Glutamatergic neuron (in vitro differentiated cells): ENCODE measurements at places on chromosomes 13 and 19. TPM values are rescaled to one million over a fixed set of nuclear protein-coding genes. Genes with fewer than 3 reads are reported as not detected.
A peak's percentile ranks its signal among the peaks of the same experiment; 100 is the strongest.

GRCh38 chr13:83449668-83450395 is 432.4 kb downstream of the SLITRK1 start:
- H3K4me3 ChIP-seq: no peak overlapping the region
- DNase-seq: no peak
- no peak overlapping the region for H3K27ac ChIP-seq
- H3K27me3 ChIP-seq: no peaks in the 10 kb centered on the region
- H3K4me1 ChIP-seq: peaks cover 4% of the 10 kb centered on the region
- H3K36me3 ChIP-seq: peaks cover 5% of the 10 kb centered on the region

GRCh38 chr13:26695360-26695705 is 65.3 kb downstream of the GPR12 start:
- peaks cover 3% of the 10 kb centered on the region for H3K27me3 ChIP-seq
- no peak overlapping the region for H3K4me3 ChIP-seq
- no peak overlapping the region for H3K27ac ChIP-seq
- H3K36me3 ChIP-seq: peaks cover 14% of the 10 kb centered on the region
- DNase-seq: no peak

GRCh38 chr13:24458736-24459135 is 53.8 kb downstream of the PARP4 start:
- H3K36me3 ChIP-seq: no peaks in the 10 kb centered on the region
- no peak overlapping the region for H3K27ac ChIP-seq
- no peak overlapping the region for H3K4me3 ChIP-seq
- no peaks in the 10 kb centered on the region for H3K27me3 ChIP-seq
- DNase-seq: no peak
- H3K4me1 ChIP-seq: peaks cover 5% of the 10 kb centered on the region

DNA sequence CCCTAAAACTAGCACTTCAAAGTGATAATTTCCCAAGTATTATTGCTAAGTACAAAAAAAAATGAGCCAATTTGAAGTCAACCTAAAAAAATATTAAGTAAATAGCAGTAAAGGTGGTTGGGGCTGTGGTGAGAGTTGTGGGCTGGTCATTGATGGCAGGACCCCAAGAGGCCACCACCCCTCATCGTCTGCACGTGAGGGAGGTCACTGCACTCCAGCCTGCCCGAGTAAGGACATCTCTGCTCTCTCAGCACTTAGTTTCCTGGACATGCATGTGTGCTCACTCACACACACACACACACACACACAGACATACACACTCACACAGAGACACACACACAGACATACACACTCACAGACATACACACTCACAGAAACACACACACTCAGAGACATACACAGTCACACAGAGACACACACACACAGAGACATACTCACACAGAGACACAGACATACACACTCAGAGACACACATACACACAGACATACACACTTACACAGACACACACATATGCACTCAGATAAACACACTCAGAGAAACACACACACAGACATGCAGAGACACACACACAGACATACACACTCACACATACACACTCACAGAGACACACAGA is 127.2 kb upstream of the SOX1 start:
- no peaks in the 10 kb centered on the region for H3K36me3 ChIP-seq
- H3K27ac ChIP-seq: no peak overlapping the region
- no peak overlapping the region for H3K4me3 ChIP-seq
- no peak for DNase-seq
- peaks cover 11% of the 10 kb centered on the region for H3K4me1 ChIP-seq

DNA sequence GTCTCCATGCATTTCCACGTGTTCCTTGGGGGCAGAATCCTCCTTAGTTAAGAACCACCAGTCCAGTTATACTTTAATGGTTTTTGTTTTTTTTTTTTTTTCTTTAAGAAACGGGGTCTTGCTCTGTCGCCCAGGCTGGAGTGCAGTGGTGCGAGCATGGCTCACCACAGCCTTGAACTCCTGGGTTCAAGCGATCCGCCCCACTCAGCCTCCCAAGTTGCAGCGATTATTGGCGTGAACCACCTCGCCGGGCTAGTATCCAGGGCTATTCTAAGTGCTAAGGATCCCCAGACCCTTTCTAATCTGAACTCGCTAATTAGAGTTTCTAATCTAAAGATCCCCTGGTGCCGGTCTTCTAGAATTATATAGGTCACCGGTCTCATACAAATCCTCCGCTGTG is 9.6 kb downstream of the ABHD8 start:
- no peak for DNase-seq
- no peaks in the 10 kb centered on the region for H3K36me3 ChIP-seq
- H3K27ac ChIP-seq: no peak overlapping the region
- H3K4me3 ChIP-seq: no peak overlapping the region

- H3K27me3 ChIP-seq: peaks cover 28% of the 10 kb centered on the region
- H3K36me3 ChIP-seq: peaks cover 4% of the 10 kb centered on the region
- peak; percentile 92 for DNase-seq
- peak overlapping the region; percentile 99 for H3K27ac ChIP-seq
- peaks cover 12% of the 10 kb centered on the region for H3K4me1 ChIP-seq
Measured at GRCh38 chr19:4635754-4636116, 3.6 kb upstream of the TNFAIP8L1 start.

DNA sequence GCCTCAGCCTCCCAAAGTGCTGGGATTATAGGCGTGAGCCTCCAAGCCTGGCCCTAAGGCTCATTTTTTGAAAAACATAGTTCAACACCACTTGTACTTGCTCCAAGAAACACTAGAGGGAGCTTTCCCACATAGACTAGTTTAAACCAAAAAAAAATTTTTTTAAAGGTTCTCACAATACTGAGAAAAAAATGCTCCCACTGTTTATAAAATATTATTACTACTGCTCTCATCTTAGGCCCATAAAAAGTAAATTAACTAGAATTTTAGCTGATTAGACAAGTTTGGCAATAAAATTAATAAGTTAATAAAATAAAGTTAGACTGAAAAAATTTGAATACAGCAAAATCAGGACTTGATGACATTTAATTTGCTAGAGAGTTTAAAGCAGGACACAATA is 109.5 kb downstream of the TBC1D4 start:
- no peak overlapping the region for H3K4me3 ChIP-seq
- DNase-seq: no peak
- peaks cover 4% of the 10 kb centered on the region for H3K4me1 ChIP-seq
- peaks cover 1% of the 10 kb centered on the region for H3K27me3 ChIP-seq
- no peak overlapping the region for H3K27ac ChIP-seq
- no peaks in the 10 kb centered on the region for H3K36me3 ChIP-seq

DNA sequence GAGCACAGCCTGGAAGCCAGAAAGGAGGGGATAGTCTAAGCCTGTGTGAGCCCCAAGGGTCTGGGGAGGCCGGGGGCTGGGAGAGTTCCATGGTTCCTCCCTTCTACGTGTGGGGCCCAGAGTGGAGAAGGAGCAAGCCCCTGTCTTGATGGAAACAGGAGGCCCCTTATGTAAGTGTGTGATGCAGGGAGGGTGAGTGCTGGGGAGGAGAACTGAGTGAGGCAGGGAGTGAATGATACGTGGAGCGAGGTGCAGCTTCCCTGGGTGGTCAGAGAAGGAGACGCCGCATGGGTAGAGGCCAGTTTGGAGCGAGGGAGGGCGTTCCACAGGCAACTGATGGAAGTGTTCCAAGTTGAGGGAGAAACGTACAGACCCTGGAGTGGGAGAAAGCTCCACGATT is 16.0 kb downstream of the MAG start:
- H3K4me1 ChIP-seq: no peaks in the 10 kb centered on the region
- no peak overlapping the region for H3K27ac ChIP-seq
- DNase-seq: no peak
- no peak overlapping the region for H3K4me3 ChIP-seq
- peaks cover 2% of the 10 kb centered on the region for H3K27me3 ChIP-seq
- no peaks in the 10 kb centered on the region for H3K36me3 ChIP-seq

- H3K4me3 ChIP-seq: no peak overlapping the region
- H3K36me3 ChIP-seq: no peaks in the 10 kb centered on the region
- no peaks in the 10 kb centered on the region for H3K4me1 ChIP-seq
Measured at GRCh38 chr19:13782537-13782936, 8.3 kb downstream of the C19orf53 start.

GRCh38 chr19:7337380-7338194 is 11.2 kb upstream of the ARHGEF18 start:
- H3K27ac ChIP-seq: no peak overlapping the region
- no peaks in the 10 kb centered on the region for H3K4me1 ChIP-seq
- no peak overlapping the region for H3K4me3 ChIP-seq

DNA sequence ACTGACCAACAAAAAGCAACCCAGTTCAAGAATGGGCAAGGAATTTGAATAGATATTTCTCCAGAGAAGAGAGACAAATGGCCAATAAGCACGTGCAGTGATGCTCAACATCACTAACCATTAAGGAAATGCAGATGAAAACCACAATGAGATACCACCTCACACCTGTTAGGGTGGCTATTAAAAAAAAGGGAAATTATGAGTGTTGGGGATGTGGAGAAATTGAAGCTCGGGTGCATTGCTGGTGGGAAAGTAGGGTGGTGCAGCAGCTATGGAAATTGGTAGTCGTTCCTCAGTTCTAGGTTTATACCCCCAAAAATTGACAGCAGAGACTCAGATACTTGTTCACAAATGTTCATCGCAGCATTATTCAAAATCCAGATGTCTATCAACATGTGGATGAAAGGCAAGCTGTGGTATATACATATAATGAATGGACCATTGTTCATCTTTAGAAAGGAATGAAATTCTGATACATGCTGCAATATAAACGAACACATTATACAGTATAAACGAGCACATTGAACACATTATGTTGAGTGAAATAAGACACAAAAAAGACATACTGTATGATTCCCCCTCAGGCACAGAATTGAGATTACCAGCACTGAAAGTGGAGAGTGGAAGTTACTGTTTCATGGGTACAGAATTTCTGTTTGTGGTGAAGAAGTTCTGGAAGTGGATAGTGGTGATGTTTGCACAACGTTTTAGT is 927 bp downstream of the CHAMP1 start:
- H3K4me1 ChIP-seq: peaks cover 22% of the 10 kb centered on the region
- peaks cover 8% of the 10 kb centered on the region for H3K27me3 ChIP-seq
- DNase-seq: no peak
- peak overlapping the region; percentile 97 for H3K4me3 ChIP-seq
- peak overlapping the region; percentile 87 for H3K27ac ChIP-seq

DNA sequence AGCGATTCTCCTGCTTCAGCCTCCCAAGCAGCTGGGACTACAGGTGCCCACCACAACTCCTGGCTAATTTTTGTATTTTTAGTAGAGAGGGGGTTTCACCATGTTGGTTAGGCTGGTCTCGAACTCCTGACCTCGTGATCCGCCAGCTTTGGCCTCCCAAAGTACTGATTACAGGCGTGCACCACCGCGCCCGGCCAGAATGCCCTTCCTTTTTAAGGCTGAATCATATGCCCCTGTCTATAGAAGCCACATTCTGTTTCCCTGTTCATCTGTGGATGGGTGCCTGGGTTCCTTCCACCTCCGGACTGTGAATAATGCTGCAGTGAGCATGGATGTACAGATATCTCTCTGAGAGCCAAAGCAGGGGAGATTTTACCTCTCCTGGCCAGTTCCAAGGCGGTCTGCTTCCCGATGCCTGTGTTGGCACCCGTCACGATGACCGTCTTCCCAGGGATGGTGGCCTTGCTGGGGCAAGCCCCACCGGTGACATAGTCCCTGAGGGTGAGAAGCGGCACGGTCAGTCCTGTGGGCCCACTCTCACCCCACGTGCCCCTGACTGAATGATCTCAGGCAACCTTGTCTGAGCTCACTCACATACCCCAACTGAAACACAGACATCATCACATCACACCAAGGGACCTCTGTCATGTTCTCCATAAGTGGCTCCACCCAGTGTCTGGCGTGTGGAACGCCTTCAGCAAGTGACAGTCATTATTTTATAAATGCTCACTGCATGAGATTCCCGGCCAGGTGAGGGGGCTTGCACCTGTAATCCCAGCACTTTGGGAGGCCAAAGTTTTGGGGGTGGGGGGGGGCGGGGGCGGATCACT is 4.0 kb downstream of the RDH13 start:
- no peak overlapping the region for H3K27ac ChIP-seq
- H3K27me3 ChIP-seq: peaks cover 4% of the 10 kb centered on the region
- DNase-seq: no peak
- H3K36me3 ChIP-seq: peaks cover 5% of the 10 kb centered on the region
- H3K4me3 ChIP-seq: no peak overlapping the region

- DNase-seq: no peak
- no peak overlapping the region for H3K4me3 ChIP-seq
- no peak overlapping the region for H3K27ac ChIP-seq
- no peaks in the 10 kb centered on the region for H3K27me3 ChIP-seq
- no peaks in the 10 kb centered on the region for H3K36me3 ChIP-seq
Measured at GRCh38 chr13:43306372-43306771, 283.0 kb downstream of the DNAJC15 start.

DNA sequence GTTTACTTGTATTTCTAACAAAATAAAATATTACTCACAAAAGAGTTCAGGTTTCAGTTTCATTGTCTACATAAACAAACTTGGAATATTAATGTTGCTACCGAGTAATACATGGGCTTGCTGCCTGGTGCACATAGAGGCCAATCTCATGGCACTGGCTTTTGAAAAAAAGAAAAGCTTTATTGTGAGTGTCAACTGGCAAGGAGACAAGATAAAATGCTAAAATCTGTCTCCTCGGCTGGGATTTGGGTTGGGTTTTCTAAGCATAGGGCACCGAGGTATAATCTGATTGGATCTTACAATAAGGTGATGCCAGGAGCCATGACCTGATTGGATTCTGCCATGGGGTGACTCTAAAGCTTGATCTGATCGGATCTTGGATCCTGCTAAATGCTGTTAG is 1519.9 kb upstream of the MIR17HG start:
- no peak overlapping the region for H3K4me3 ChIP-seq
- no peaks in the 10 kb centered on the region for H3K4me1 ChIP-seq
- H3K27ac ChIP-seq: no peak overlapping the region
- no peak for DNase-seq
- no peaks in the 10 kb centered on the region for H3K27me3 ChIP-seq

GRCh38 chr13:44748439-44748838 is 172.3 kb upstream of the TSC22D1 start:
- no peaks in the 10 kb centered on the region for H3K36me3 ChIP-seq
- H3K27me3 ChIP-seq: no peaks in the 10 kb centered on the region
- no peak overlapping the region for H3K27ac ChIP-seq
- H3K4me3 ChIP-seq: no peak overlapping the region

The CEACAM16 gene
- not detected for total RNA-seq

The C19orf18 gene
- total RNA-seq: 1.6 TPM

The PLEKHF1 gene
- 0.96 TPM for total RNA-seq

The OR7G2 gene
- total RNA-seq: not detected

The PRKCG gene
- total RNA-seq: 33.1 TPM

The CSNK1G2 gene
- total RNA-seq: 104 TPM

The ALG11 gene
- 46.4 TPM for total RNA-seq

The PNMA8A gene
- total RNA-seq: 14.1 TPM

The ZNF256 gene
- 11.0 TPM for total RNA-seq

The METTL21C gene
- total RNA-seq: not detected
